ENCODE measurements at places on chromosomes 12 and 14.
A peak's percentile ranks its signal among the peaks of the same experiment; 100 is the strongest.

DNA sequence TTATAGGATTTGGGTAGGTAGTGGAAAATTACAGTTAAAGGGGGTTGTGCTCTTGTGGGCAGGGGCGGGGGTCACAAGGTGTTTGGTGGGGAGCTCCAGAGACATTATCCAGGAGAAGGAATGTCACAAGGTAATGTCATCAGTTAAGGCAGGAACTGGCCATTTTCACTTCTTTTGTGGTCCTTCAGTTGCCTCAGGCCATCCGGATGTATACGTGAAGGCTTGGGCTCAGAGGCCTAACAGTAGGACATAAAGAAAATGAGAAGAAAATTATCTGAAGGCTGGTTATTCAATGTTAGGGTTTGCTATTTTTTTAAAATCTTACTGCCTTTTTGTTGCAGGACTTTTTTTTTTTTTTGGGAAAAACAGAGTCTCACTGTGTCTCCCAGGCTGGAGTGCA lies 2.5 kb upstream of the PSEN1 start:
- no peak for DNase-seq

DNA sequence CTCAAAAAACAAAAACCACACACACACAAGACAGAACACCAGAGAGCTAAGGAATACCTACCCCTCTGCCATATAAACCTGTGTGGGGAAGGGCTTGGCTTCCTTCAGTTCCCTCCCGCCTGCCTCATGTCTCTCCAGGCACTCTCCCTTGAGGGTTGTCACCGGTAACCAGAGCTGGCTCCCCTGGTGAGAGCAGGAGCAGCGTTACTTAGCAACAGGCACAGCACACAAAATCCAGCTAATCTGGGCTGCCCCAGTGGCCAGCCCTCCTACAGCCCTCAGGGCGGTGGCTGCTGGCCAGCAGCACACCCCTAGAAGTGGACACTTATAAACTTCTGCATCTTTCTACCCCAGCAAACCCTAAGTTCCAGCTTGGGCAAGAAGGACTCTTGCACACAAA lies 21.6 kb upstream of the NR4A1 start:
- DNase-seq, result no peak

DNA sequence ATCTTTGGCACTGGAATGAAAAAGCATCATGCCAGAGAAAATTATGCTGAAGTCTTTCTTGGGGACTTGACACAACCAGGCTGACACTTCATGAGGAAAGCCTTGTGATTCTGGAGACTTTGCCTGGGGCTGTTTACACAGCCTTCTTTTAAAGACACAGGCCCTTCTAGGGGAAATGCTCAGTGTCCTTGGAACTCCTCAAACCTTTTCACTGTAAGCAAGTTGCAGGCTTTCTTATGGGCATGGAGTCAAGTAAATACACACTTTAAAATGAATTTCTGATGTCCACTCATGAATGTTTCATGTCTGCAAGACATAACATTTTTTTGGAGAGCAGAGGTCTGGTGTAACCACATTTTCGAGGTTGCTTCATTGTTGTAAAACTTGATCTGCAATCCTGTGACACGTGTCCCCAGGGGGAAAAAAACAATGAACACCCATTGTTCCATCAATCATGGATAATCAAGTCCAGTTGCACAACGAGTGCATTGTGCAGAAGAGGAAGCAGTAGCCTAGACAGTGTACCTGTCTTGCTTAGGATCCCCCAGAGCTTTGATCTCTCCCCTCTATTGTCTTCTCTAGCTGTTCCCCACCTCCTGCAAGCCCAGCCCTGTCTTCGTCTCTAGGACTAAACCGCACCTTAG lies 155.1 kb upstream of the PRICKLE1 start:
- no peak for DNase-seq

GRCh38 chr14:76926521-76927251 lies 100.5 kb downstream of the LRRC74A start:
- DNase-seq, result peak; percentile 58

DNA sequence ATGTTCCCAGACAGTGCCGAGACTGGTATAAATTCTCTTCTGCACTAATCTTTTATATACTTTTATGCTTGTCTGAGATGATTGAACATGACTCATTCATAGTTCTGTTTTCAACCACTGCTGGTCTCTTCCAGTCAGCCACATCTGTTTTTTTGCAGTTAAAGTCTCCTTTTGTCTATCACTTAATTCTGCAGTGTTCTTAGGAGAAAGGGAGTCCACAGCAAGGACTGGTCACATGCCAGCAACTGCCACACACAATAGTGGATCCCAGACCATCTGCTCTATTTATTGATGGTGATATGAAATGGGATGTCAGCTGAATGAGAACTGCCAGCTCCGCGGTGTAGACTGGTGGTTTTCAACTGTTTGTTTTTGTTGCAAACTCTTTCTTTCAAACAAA lies 379.8 kb downstream of the MED13L start:
- no peak for DNase-seq

GRCh38 chr14:68965261-68965761 lies 13.8 kb downstream of the ACTN1 start:
- DNase-seq, result no peak

DNA sequence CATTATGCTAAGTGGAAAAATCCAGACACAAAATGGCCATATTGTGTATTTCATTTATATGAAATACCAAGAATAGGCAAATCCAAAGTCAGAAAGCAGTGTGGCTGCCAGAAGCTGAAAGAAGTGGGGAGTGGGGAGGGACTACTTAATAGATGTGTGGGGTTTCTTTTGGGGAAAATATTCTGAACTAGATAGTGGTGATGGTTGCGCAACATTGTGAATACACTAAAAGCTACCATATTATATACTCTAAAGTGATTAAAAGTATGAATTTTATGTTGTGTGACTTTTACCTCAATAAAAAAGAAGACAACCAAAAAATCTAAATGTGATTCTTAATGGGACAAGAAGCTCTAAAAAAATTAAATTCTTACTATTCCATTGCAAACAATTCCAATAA lies 272.6 kb downstream of the DAD1 start:
- no peak for DNase-seq

GRCh38 chr12:5459051-5459782 lies 27.3 kb downstream of the NTF3 start:
- no peak for DNase-seq

GRCh38 chr12:76183459-76184186 lies 99.1 kb upstream of the NAP1L1 start:
- peak; percentile 16 for DNase-seq

DNA sequence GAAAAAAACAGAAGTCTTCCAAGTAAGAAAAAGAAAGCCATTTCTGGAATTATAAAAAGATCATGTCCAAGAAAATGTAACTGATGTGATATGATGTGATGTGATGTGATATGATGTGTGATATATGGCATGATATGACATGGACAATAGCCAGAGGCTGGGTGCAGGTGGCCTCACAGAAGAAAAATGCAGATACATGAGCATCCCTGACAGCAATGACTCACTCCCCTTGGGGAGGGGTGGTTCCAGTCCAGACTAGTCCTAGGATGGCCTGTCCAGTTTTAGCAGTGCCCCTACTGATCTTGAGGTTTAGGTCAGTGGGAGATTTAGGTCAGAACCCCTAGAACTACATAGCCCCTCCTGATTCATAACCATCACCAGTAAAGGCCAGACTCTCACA lies 3.5 kb upstream of the RHOJ start:
- no peak for DNase-seq

GRCh38 chr14:49692193-49692757 lies 645 bp upstream of the KLHDC1 start:
- DNase-seq, result no peak

DNA sequence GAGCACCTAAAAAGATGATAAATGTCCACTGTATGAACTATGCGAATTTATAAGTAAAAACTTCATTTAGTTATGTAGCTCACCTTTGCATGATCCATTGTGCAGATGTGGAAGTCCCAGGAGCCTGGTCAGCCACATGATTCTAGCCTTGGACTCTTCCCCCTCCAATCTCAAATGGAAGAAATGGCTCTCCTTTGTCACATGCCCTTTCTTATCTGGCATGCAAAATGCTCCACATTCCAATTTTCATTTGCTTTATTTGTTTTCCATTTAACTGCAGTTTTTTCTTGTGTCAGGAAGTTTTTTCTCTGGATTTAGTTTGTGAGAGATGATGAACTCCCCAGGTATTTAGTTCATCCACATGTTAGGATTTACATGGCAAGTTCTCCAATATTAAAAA lies 73.8 kb downstream of the DYRK2 start:
- no peak for DNase-seq

DNA sequence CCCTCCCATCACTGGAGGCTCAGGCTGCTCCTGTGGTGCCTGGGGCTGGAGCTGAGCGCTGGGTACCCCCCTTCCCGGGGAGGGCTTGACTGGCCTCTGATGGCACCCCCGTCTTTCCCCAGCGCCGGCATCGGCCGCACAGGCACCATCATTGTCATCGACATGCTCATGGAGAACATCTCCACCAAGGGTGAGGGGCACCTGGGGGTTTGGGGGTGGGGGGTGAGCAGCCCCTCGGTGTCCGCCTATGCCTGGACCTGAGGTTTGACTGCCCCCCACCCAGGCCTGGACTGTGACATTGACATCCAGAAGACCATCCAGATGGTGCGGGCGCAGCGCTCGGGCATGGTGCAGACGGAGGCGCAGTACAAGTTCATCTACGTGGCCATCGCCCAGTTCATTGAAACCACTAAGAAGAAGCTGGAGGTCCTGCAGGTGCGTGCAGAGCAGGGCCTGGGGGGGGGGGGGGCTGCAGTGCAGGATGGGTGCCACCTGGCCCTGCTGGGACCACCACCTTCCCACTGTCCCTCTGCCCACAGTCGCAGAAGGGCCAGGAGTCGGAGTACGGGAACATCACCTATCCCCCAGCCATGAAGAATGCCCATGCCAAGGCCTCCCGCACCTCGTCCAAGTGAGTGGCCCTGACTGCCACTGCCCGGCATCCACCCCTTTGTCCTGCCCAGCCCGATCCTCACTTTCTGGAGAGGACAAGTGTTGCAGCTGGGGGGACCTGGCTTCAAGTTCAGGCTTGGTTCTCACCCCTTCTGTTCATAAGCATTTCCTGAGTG lies 8.8 kb downstream of the PTPN6 start:
- no peak for DNase-seq
